ENCODE measurements at places on chromosomes 7 and 10. TPM values are rescaled to one million over a fixed set of nuclear protein-coding genes. Genes with fewer than 3 reads are reported as not detected.

The ARHGAP19 gene
- 15.2 TPM for total RNA-seq

The NPC1L1 gene
- not detected for total RNA-seq

The NFE2L3 gene
- total RNA-seq = 31.6 TPM

The TMEM213 gene
- total RNA-seq = not detected

The AUTS2 gene
- total RNA-seq = 1.4 TPM

The CYP2W1 gene
- 1.8 TPM for total RNA-seq

The FAM237B gene
- not detected for total RNA-seq

The ERVW-1 gene
- total RNA-seq = not detected

The HMX2 gene
- not detected for total RNA-seq

The HSPA14 gene
- total RNA-seq = 14.0 TPM

The ARL4A gene
- 19.3 TPM for total RNA-seq

The ABLIM1 gene
- total RNA-seq = 1.3 TPM

The GLI3 gene
- 5.9 TPM for total RNA-seq

The YWHAG gene
- 137 TPM for total RNA-seq

All from placental pericyte (primary cell).